Right renal pelvis (tissue), 4 donors: ENCODE measurements at places on chromosomes 16 and 17.

GRCh38 chr17:57572062-57572461, 173.0 kb downstream of the CCDC182 start:
- DNase-seq = no peak

- DNase-seq = no peak
Observed at GRCh38 chr17:42586514-42587230, 9.1 kb upstream of the PSMC3IP start.

DNA sequence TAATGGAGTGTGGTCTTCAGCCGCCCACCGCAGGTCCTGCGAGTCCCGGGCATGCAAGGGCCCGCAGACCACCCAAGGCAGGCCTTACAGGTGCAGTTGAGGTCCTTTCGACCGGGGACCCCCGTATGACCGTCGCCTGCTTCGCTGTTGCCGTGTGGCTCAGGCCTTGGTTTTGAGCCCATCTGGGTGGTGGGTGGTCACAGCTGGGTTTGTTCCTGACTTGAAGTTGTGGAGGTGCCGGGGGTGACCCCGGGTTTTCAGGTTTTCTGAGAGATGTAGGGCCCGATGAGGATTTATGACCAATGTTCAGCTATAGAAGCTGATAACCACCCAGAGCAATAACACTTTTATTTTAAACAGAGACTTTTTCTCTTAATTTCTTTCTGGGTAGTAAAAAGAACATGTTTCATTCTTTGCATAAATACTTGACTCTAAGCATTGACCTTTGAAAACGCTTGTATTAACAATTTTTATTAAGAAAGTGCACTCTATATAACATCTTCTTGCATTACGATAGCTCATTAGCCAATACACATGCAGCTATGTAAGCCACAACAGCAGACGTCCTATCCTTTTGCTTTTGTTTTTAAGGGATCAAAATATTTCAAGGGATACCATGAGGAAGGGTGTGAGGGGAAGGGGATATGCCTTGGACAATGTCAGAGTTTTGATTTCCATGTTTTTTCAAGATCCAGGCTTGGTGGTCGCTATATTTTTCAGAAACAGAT, 1.9 kb downstream of the FOXL1 start:
- DNase-seq = no peak

GRCh38 chr16:14003074-14003570, 68.0 kb upstream of the MRTFB start:
- no peak for DNase-seq

DNA sequence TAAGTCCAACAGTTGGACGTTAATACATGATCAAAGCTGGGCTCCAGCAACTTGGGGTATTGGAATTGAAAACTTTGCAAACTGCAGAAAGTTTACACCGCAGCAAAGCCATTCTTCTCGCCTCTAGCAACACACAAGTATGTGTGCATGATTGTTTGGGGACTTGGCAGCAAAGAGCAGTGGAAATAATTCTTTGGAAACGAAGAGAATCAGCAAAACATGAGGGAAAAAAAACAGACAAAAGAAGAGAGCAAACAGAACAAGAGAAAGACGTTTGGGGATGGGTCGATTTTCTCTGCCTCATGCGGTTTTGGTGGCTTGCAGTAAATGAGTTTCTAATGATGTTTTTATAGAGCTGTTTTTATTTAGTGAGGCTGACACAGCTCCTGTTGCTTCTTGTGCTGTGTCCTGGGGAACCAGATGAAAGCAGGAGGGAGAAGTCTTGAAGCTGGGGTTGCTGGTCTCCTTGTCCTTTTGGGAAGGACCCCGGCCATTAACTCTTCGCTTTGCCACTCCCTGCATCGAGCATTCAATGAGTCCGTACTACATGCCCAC, 502.9 kb downstream of the GRIN2A start:
- DNase-seq = no peak

- no peak for DNase-seq
Observed at GRCh38 chr16:87580855-87581261, 21.4 kb upstream of the JPH3 start.

DNA sequence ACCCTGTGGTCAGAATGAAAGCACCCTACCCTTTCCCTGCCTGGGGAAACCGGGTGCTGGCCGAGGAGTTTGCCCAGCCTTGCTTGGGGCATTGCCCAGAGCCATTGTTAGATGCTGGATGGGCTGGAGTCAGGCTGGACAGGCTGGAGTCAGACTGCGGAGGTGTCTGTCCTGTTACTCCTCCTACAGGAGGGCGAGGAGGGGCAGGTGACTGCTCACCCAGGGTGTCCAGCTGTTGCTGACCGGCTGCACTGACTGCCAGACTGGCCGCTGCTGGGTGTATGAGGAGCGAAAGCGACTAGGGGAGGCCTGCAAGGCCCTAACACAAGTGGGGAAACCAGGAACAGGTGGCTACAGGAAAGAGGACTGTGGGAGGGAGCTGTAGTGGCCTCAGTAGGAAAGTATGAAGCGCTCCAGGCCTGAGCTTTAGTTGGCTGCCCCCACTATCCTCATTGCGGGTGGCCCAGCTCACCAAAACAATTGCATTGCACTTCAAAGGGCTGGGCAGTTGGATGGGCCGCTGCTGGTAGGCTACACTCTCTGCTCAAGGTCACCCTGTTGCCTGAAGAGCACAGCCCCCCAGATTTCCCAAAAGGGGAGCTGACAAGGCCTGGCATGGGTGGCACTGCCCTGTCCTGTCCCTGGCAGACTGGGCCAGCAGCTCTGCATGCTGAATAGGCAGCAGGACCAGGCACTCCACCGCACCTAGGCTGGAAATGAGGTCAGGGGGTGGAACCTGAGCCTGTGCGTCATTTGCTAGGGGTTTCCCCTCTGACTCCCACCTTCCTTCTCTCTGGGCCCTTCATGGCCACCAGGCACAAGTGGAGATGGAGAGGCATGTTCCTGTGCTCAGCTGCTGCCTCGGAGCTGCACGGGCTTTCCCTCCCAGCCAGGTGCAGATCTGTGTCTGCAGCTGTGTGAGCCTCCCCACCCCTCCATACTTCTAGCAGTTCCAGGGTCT, 18.4 kb downstream of the LDHD start:
- no peak for DNase-seq

- no peak for DNase-seq
Observed at GRCh38 chr16:82995924-82996441, 369.2 kb downstream of the CDH13 start.

- DNase-seq = no peak
Observed at GRCh38 chr17:9702482-9702881, 57.2 kb downstream of the USP43 start.
